Thoracic aorta (tissue), 2 donors: ENCODE measurements at places on chromosomes 1 and 21. TPM values are rescaled to one million over a fixed set of nuclear protein-coding genes. Genes with fewer than 3 reads are reported as not detected.

Gene AADACL3
- total RNA-seq: not detected

- no peaks in the 10 kb centered on the region for H3K36me3 ChIP-seq
- H3K4me1 ChIP-seq: peaks cover 82% of the 10 kb centered on the region
- peak overlapping the region; percentile 76 for H3K27ac ChIP-seq
- DNase-seq: no peak
Observed at GRCh38 chr1:63920154-63921117, 146.6 kb downstream of the ROR1 start.

DNA sequence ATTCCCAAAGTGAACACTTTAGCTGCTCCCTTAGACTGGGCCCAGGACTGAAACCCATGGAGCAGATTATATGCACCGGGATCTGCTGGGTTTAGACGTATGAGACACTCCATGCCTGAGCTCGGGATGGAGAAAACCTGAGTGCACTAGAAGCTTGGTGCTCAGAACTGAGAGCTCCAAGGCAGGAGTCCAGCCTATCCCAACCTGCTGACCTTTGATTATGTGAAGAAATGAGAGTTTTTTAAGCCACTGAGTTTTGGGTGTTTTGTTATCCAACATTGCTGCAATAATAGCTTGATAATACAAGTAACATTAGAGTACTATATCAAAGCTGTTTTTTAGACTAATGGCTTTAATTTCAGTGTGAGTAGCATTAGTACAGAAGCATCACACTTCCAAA, 131.5 kb upstream of the KCNK1 start:
- DNase-seq: no peak
- no peaks in the 10 kb centered on the region for H3K4me1 ChIP-seq
- no peak overlapping the region for H3K27ac ChIP-seq
- H3K36me3 ChIP-seq: no peaks in the 10 kb centered on the region
- H3K4me3 ChIP-seq: no peak overlapping the region

GRCh38 chr21:42343101-42343500, 7.7 kb downstream of the TFF2 start:
- no peaks in the 10 kb centered on the region for H3K27me3 ChIP-seq
- H3K4me1 ChIP-seq: no peaks in the 10 kb centered on the region
- no peak overlapping the region for H3K4me3 ChIP-seq
- no peaks in the 10 kb centered on the region for H3K36me3 ChIP-seq

DNA sequence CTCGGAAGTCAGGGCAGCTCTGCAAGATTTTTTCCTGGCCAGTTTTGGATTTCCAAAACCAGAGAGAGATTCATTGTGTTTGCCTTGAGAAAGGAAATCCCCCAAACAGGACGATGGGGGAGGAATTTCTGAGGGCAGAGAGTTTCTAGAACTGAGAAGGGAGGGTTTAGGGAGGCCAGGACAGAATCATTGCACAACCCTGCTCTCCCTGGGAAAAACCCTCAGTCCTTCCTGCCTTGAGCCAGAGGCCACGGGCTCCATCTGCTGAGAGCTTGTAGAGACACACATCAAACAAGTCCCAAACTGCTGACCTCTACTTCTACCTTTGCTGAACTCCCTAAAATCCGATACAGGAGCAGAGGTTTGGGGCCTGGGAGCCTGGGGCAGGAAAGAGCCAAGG, 99.7 kb downstream of the NMNAT2 start:
- no peaks in the 10 kb centered on the region for H3K27me3 ChIP-seq
- H3K36me3 ChIP-seq: no peaks in the 10 kb centered on the region
- H3K4me3 ChIP-seq: no peak overlapping the region
- DNase-seq: peak; percentile 46
- peak overlapping the region; percentile 77 for H3K27ac ChIP-seq
